KBM-7 (cell line): ENCODE measurements at places on chromosomes 7 and 10.

- no peak for DNase-seq
These were observed 112.5 kb upstream of the ANKRD1 start for GRCh38 chr10:91033324-91033950.

GRCh38 chr10:110977662-110978061 lies 58.3 kb downstream of the SHOC2 start:
- DNase-seq: no peak

- DNase-seq: no peak
These were observed 310.9 kb downstream of the CTNNA3 start for GRCh38 chr10:67385089-67385488.

DNA sequence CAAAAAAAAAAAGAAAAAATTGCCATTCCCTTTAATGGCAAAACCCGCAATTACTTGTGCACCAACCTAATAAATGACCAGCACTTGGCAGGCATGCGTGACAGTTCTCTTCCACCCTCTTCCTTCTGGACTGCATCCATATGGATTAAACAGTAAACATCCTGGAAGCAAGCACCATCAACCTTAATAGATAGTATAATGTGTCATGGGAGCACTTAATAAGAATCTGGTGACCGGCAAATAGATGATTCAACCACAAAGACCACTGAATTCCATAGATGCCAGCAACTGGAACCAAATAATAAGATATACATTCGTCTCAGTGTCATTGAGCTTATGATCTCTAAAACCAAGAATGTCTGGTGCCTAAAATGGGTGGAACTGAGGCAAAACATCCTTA lies 610.2 kb downstream of the CALN1 start:
- DNase-seq: no peak

- no peak for DNase-seq
These were observed 186.1 kb upstream of the KAT6B start for GRCh38 chr10:74640134-74640921.

DNA sequence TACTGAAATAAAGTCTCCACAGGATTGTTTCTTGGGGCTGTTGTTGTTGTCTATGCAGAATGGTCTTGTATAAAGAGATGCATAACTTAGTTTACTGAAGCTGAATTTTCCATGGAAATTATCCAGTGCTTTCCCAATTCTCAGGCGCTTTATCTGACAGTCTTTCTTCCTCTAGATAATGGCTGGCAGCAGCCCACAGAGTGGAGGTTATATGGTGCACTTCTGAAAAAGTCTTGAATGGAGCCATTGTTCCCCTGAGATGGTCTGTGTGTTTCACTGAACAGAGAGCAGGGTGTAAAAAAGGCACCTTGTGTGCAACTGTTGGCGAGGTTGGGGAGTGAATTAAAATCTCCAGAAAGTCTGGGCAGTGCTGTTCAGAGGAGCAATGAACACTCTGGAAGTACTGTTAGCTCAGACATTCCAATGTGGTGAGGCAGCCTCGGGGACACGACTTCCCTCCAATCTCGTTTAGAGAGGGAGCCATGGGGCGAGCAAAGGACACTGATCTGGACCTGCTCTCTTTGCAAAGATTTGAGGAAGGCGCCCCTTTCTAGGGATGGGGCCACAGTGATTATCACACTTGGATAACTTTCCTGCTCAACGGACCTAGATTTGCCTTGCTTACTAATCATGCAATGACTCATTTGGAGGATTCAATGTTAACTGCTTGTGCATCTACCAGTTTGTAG lies 2.0 kb upstream of the PLCE1 start:
- DNase-seq: no peak

- DNase-seq: peak; percentile 62
These were observed 328 bp downstream of the ESYT2 start for GRCh38 chr7:158829021-158829341.

DNA sequence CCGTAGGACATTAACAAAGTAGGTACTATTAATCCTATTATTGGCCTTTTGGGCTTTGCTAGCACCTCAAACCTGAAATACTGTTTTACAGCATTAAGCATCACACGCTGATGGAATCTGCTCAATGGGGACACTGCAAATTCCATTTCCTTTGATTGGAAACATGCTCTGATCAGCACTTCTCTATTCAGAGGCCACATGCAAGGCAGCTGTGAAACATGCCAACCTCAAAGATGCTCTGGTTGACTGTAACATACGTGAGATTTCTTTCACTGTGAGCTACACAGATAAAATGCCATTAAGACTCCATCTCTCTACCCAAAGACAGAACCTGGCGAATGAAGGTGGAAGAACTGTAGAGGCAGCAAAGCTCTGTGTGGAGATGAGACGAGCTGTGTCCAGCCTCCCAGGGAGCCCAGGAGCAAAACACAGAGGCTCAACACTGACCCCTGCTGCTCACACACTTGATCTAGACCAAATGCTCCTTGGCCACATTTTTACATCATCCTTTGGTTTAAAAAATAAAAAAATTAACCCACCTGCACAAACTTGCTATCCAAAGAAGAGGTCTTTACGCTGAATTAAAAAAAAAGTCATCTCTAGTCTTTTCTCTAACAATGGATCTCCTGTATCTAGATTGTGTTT lies 8.0 kb downstream of the RSU1 start:
- DNase-seq: peak; percentile 75

- DNase-seq: no peak
These were observed 40.1 kb downstream of the GPR26 start for GRCh38 chr10:123706236-123706635.

DNA sequence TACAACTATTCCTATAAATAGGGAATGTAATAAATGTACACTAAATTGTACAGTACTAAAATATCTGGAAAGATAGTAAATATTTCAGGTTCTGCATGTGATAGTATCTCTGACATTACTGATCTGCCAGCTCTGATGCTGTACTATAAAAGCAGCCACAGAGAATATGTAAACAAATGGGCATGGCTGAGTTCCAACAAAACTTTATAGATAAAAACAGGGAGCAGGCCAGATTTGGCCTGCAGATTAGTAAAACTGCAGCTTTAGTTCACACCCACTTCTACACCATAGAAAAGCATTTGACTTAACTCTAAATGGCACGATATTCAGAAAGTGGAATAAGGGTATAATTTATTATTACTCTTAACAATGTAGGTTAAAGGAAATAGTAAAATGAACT lies 18.8 kb upstream of the TLL2 start:
- no peak for DNase-seq
